NCI-H345 (cell line): ENCODE measurements at places on chromosomes 5 and 9.

DNA sequence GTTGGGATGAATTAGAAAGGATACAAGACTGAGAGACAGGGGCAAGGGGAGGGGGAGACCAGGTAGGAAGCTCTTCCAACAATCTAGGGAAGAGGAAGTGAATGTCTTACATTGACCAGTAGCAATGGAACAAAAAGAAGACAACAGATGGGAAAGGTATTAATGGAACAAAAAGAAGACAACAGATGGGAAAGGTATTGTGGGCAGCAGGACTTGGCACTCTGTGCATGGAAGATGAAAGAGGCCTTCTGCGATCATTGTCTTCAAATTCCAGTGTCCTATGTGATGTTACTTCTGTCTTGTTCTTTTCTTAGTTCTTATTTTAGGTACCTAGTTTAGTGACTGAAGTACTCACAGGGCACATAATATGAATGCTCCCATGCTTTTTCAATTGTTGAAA is 161.8 kb downstream of the PALM2AKAP2 start:
- DNase-seq: no peak

DNA sequence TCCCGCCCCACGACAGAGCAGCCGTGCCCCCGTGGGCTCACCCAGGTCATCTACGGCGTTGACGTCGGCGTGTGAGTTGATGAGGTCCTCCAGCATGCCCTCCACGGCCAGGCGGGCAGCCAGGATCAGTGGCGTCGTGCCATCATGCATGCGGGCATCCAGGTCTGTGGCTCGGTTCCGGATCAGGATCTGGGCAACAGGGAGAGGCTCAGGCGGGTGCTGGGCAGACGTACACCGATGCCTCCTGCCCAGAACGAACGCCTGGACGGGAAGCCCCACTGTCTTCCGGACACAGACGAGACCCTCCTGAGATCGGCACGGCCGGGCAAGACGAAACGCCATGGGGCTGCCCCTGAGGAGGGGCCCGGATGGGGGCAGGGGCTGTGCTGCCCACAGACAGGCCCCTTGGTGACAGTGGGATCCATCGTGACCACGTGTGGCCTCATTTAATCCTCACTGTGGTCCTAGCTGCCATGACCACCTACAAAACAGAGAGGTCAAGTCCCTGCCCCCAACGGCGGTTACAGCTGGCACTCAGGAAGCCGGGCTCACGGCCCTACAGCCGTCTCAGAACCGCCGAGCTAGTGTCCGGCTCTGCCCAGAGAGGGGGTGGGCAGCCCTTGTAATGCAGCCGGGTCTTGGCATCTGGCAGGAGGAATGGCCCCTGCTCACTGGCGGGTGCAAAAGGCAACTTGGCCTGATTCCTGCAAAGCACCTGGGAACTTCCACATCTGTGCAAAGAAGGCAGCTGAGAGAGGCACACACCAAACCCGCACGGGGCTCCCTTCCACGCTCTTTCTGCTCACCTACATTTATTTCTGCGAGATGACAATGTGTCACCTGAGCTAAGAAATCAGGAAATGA is 16.5 kb upstream of the SEC16A start:
- DNase-seq: no peak

DNA sequence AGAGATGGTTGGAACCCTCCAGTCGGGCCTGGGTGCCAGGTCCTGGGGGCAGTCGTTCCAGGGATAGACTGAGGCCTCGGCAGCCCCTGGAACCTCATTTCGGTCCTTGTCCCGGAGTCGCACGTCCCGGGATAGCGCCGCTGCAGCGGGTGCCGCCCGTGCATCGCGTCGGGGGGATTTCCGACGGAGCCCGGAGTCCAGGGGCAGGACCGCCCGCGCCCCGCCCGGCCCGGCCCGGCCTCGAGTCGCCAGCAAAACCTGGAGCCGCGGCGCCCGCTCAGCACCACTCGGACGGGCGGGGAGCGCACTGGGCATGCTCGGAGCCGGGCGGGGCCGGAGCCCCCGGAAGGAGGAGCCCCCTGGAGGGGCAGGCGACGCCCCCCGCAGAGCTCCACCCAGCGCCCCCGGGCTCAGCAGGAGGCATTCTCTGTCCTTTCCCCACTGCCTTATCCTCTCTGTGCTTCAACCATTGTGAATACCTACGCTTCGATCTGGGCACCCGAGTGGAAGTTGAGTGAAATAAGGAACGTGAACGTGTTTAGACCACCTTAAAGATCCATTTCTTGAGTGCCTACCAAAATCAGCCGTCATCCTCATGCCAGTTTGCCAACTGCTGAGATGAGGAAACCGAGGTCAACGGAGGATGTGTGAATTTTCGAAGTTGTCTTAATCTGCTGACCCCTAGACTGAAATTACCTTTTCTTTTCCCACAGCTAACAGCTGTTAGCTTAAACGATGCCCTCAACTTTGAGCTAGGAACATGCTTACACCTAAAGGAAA is 1.7 kb upstream of the PTPN3 start:
- no peak for DNase-seq

DNA sequence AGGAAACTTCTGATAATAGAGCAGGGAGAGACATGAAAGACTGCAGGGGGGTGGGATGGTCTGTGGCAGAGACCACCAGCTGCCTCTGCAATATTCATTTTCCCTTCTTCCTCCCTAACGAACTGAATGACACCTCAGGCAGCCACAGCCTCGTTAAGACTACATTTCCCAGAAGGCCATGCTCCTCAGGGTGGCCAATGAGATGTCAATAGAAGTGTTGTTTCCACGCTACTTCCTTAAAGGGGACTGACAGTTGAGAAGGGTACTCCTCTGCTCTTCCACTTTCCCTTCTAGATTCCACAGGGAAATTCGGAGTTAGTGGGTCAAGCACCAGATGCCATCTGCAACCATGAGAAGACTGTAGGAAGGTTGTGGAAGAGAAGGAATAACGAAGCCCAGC is 52.0 kb upstream of the DAPK1 start:
- DNase-seq: no peak

DNA sequence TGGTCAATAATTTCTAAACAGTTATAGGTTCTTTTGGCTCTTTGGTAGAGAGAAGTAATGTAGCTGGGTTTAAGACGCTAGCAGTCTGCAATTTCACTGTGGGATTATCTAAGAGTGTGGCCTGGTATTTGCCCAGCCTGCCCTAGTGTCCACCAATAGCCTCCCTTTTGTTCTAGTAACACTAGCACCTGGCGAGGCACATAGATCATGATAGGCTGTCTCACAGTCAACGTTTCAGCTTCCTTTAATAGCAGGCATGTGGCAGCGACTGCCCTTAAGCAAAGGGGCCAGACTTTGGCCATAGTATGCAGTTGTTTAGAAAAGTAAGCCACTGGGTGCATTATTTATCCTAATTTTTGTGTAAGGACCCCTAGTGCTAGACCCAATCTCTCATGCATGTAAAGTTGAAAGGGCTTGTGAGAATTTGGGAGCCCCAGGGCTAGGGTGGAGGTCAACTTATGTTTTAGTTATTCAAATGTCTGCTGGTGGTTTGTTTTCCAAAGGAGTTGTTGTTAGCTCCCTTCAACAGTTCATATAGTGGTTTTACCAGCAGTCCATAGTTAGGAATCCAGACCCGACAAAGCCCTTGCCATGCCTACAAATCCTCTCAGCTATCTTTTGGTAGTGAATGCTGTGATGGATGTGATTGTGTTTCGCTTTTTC is 274.3 kb downstream of the HTR1A start:
- no peak for DNase-seq

GRCh38 chr9:108003526-108003925 is 514.0 kb upstream of the KLF4 start:
- no peak for DNase-seq

DNA sequence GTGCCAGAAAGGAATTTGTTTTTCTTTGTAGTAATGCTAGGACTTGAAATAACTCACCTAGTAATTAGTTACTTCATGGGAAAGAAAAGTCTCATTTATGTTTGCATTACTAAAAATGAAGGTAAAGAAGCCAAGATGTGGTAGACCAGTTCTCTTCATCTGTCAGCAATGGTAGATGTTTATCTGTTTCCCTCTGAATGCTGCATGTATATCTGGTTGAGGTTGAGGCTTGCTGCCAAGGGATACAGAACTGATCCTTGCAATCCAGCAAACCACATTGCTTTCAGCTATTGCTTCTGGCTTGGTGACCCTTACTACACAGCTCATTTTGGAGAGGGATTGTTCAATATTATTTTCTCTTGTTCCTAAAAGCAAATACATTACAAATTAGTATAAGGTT is 73.6 kb downstream of the ZNF474 start:
- DNase-seq: no peak

DNA sequence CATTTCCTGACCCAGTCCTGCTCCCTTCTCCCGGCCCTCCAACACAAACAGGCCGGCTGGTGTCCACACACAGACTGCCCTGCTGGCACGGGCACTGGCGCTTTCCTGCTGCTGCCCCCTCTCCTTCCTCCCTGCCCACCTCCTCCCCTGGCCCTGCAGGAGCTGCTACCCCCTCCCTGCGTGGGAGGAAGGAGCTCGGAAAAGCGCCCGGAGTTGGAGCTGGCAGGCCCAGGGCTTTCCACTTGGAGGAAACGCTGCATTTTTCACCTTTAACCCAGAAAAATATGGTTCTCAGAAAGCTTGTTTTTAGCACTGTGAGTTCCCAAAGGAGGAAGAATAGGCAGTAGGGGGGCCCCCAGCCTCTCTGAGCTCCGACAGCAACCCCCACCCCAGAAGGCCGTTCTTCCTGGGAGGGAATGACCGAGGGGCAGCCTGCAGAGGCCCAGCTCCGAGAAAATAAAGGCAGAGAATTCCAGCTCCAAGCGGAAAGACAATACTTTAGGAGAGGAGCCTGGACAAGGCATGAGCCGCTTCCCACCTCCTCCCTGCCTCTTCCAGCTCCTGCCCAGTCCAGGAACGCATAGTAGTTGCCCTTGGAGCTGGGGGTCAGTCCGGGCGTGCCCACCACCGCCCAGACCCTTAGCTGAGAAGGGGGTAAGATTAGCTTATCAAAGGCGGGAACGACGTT is 88.9 kb downstream of the LIFR start:
- DNase-seq: no peak

- no peak for DNase-seq
Measured at GRCh38 chr5:121833617-121834016, 18.1 kb upstream of the FTMT start.

DNA sequence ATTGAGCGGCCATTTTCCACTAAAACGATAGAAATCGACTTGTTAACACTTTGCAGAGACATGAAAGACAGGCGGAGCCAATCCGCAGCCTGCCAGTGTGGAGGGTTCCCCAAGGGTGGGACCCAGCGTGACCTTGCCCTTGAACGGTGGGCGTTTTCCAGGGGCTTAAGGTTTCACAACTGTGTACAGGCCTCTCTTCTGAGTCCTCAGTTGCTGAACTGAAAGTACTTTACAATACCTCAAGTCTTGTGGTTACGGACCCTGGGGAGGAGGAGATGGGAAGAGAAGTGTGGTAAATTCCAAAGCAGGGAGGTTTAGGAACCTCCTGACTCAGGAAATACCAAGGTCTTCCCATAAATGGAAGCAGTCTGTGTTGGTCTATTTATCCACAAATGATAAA is 68.2 kb upstream of the CKMT2 start:
- DNase-seq: no peak

DNA sequence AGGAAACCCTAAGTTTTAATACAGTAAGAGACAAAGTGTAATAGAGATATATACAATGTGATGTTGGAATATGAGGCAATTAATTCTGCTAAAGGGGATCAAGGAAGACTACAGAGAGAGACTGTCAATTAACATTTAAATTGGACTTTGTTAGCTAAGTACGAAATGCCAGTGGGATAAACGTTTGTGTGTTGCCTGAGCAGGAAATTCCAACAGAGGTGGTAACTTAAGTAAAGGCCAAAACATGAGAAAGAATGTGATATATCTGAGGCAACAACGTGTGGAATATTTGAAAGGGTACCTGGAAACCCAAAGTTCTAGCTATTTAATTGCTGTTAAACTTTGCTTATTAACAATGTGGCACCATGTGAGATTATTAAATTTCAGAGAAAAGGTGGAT is 1666.9 kb upstream of the WWC1 start:
- no peak for DNase-seq

GRCh38 chr5:176677209-176677939 is 30.1 kb downstream of the TSPAN17 start:
- no peak for DNase-seq
